Fibroblast of skin of right biceps (primary cell): ENCODE measurements at places on chromosomes 3 and 15.

DNA sequence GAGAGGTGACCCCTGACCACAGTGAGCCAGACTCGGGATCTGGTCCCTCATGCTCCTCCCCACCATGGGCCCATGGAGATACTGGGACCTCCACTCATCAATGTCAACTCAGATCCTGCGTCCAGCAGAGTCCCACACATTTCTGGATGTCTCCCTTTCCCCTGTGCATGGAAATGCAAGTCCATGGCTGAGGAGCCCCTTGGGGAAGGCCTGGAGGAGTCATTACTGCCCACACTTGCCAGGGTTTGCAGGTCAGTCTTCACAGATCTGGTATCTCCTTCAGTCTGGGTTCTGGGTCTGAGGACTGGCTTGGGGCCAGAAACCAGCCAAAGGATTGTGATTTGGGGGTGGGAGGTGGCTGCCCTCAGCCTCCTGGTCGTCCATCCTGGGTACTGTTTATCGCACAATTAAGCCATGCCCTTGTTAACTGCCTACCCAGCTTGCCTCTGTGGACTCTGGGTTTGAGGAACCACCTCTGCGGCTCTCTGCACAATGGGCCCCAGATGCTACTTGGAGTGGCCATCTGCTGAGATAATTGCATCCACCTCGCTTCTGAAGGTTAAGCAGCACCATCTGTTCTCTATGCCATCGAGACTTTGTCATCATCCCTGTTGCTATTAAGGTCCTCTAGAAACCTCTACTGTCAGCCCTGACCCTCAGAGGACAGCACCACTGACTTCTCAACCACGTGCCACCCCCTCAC, 49.9 kb upstream of the KLF13 start:
- DNase-seq: no peak

- no peak for DNase-seq
Measured at GRCh38 chr3:139202226-139202958, 141.4 kb upstream of the MRPS22 start.

- DNase-seq: no peak
Measured at GRCh38 chr3:159807137-159808040, 181.2 kb upstream of the IL12A start.

- no peak for DNase-seq
Measured at GRCh38 chr3:42447481-42447880, 37.1 kb upstream of the LYZL4 start.

- peak; percentile 61 for DNase-seq
Measured at GRCh38 chr3:124964387-124964786, 29.8 kb upstream of the MUC13 start.

- no peak for DNase-seq
Measured at GRCh38 chr3:181075098-181075497, 85.6 kb upstream of the DNAJC19 start.

GRCh38 chr3:195047536-195047935, 223.4 kb downstream of the XXYLT1 start:
- no peak for DNase-seq
